Suppressor macrophage treated with lipopolysaccharide for 4 hours (primary cell): ENCODE measurements at places on chromosomes 3 and 15.

DNA sequence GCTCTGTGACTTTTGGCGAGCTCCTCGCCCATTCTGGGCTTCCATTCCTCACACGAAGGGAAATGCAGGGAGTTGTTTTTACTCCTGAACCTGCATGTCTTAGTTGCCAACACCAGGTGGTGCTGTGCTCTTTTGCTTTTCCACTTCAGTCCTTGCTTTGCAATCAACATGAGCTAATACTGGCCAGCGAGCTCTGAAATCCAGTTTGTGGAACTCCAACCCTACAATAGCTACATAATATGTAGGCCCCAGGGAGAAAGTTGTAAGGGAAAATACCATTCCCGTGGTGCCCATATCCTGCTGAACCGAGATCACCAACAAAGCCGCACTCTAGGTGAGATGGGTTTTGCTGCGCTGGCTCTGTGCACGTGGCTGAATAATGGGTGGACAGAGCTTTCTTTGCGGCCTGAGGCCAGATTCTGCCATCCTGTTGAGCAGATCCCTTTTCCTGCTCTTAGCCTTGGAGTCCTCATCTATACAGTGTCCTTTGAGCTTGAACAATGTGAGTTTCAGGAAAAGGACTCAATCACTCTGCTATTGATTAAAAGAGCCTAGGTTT lies 25.0 kb downstream of the LSM3 start:
- peak; percentile 66 for DNase-seq

DNA sequence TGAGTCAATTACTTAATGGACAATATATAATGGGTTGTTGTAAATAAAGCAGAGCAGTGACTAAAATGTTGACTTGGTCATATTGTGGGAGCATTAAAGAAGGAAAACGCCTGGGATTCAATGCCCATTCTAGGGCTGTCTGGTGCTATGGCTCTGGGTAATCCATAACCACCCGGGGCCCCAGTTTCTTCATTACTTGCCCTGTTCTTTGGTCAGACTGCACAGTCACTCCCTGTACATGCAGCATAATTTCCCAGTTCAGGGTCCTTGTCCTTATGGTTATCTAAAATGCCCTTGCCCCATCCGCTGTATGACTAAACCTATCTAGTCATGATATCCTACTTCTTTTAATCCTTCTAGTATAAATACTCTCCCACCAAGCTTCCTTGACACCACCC lies 27.5 kb upstream of the DENND4A start:
- DNase-seq, result peak; percentile 62

GRCh38 chr3:124784686-124785382 lies 54.6 kb downstream of the UMPS start:
- DNase-seq, result peak; percentile 40

- DNase-seq, result no peak
Observed at GRCh38 chr3:142897807-142898206, 8.9 kb upstream of the PCOLCE2 start.

GRCh38 chr3:186044968-186045367 lies 63.9 kb downstream of the ETV5 start:
- DNase-seq, result no peak

DNA sequence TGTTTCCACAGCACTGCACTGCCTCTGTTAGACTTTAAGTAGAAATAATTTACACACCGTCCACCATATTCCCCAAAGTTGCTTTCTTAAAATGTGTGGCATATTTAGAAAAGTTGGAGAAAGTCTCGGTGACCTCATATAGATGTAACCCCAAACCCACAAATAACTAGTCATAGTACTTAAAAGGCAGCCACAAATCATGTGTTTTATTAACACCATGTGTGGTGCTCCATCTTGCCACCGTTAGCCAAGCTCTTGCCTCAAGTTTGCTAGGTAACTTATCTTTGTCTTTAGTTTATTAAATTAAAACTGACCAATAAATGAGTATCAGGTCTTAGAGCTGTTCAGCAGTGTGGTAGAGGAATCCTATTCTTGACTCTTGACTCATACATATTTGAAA lies 257.9 kb downstream of the UBE2E2 start:
- no peak for DNase-seq

- no peak for DNase-seq
Observed at GRCh38 chr3:96182756-96183155, 631.6 kb upstream of the EPHA6 start.

GRCh38 chr3:123291404-123291803 lies 89.7 kb downstream of the SEC22A start:
- no peak for DNase-seq

DNA sequence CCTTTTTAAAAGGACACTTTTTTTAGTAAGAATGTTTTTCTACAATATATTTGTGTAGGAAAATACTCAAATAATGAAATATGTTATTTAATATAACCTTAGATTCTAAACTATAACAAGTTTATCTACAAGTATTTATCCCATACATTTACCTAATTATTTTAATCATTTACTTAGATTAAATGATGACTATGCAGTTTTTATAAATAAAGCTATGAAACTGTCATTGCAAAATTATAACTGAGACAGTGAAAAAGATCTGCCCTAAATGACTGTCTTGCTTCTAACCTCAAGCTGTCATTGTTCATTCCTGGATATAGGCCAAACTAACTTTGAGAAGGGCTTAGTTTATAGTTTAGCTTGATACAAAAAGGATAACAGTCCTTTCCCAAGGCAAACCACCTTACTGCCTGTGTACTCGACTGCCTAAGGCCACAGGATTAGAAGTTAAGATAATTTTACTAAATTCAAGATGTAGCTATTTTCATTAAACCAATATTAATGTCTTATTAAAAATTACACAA lies 84.1 kb downstream of the GLDN start:
- DNase-seq, result no peak

DNA sequence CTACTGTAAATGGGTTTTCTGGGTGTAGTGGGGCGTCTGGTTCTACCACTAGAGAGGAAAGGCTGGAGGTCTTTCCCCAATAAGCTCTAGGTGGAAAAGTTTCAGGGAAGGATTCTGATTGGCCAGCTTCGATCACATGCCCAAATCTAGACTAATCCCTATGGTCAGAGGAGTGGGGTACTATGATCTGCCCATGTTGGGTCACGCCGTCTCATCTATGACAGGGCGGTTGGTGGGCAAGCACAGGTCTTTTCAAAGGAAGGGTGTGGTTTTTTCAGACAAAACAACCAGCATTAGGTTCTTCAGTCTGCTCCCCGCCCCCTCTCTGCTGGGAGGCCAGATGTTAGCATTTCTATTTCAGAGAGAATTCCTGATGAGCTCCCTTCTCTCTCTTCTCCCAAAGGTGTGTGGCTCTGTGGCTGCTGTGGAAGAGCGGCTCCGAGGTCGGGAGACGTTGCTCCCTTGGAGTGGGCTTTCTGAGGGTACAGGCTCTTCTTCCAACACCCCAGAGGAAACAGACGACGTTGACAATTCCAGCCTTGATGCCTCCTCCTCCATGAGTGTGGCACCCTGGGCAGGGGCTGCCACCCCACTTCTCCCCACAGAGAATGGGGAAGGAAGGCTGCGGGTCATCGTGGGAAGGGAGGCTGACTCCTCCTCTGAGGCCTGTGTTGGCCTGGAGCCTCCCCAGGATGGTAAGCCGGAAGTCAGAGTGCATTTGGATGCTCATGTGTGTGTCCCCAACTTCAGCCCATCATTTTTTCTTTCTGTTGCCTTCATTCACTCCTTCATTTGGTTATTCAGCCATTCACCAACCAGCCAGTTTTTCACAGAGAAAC lies 9.7 kb upstream of the TATDN2 start:
- no peak for DNase-seq

DNA sequence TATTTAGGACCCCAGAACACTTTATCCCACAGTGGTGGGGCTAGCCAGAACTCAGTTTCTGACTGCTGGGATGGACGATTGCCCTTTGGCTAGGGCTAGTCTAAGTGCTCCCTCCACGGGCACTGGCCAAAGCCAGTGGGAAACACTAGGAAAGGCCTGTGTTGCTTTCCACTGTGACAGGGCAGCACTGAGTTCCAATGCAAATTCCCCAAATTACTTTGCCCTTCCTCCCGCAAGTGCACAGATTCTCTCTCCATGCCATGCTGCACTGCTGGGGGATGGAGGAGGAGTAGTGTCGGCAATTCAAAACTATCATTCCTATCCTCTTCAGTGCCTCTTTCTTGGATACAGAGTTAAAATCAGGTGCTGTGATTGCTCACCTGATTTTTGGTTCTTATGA lies 100.0 kb downstream of the SH3GL3 start:
- DNase-seq, result no peak

DNA sequence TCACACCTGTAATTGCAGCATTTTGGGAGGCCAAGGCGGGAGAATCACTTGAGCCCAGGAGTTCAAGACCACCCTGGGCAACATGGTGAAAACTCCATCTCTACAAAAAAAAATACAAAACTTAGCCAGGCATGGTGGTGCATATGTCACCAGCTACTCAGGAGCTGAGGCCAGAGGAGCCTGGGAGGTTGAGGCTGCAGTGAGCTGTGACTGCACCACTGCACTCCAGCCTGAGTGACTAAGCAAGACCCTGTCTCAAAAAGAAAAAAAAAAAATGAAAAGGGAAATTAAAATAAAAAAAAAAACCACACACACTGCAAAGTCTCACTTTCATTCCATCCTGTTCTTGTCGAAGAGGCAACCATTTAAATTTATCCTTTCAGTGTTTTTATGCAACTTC lies 100.8 kb upstream of the PIAS1 start:
- DNase-seq, result no peak

- DNase-seq, result no peak
Observed at GRCh38 chr15:33592864-33593263, 282.1 kb downstream of the RYR3 start.

- DNase-seq, result no peak
Observed at GRCh38 chr15:23645371-23646164, 2.1 kb downstream of the MAGEL2 start.

DNA sequence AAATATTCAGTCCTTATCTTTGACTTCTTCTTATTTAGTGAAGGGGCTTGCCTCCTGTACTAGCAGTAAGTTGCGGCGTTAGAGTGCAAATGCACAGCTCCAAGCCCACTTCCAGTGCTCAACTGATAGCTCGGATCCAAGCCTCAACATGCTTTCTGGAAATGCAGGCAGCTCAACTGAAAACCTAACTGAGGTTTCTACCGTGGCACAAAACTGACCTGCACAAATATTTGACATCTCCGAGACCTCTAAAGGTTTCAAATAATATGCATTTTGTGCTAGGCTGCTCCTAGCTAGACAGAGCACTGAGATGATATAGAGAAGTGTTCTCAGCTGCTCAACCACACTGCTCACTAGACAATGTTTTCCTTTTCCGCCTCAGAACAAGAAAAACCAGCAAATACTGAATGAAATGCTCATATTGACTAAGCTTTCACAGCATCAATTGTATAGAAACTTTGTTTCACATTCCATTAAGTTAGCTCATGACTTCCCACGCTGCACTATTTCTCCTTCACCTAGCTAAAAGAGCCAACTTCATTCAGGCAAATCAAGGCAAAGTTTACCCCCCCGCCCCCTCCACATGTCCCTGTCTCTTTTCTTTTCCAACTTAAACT lies 822 bp downstream of the ZNF385D start:
- DNase-seq, result no peak
